Activated CD8-positive, alpha-beta memory T cell treated with anti-CD3 and anti-CD28 coated beads, Interleukin-2, amount 10 ng/mL, durations not matched to agents 7 days and 5 days (primary cell): ENCODE measurements at places on chromosomes 12 and 14.

DNA sequence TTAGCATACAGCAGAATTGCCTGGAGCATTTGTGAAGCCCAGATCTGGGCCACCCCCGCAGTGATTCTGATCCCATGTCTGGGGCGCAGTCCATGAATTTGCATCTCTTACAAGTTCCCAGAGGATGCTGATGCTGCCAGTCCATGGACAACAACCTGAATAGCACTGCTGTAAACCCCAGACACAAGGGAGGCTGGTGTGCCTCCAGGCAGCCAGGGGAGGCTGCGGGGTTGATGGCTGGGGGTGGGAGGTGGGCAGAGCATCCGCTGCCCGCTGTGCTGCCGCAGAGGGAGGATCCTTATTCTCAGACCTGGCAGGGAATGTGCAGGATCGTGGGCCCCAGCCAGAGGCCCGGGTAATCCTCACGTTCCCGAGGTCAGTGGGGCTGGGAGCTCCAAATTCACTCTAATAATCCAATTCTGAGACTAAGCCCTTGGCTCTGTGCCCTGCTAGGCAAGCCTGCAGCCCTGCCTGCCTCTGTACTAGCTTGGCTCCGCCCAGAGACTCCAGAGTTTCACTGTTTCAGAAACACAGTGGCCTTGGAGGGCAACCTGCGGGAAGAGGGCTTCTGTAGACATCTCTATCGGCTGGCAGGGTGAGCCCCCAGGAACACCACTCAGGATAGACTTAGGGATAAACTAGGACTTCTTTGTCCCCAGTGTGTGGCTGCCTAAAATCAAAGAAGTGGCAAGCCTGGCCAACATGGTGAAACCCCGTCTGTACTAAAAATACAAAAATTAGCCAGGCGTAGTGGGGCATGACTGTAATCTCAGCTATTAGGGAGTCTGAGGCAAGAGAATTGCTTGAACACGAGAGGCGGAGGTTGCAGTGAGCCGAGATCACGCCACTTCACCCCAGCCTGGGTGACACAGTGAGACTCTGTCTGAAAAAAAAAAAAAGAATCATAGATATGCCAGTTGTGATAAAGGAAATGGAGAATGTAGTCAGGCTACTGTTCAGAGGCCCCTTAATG, 17.8 kb upstream of the MLEC start:
- no peak for DNase-seq

DNA sequence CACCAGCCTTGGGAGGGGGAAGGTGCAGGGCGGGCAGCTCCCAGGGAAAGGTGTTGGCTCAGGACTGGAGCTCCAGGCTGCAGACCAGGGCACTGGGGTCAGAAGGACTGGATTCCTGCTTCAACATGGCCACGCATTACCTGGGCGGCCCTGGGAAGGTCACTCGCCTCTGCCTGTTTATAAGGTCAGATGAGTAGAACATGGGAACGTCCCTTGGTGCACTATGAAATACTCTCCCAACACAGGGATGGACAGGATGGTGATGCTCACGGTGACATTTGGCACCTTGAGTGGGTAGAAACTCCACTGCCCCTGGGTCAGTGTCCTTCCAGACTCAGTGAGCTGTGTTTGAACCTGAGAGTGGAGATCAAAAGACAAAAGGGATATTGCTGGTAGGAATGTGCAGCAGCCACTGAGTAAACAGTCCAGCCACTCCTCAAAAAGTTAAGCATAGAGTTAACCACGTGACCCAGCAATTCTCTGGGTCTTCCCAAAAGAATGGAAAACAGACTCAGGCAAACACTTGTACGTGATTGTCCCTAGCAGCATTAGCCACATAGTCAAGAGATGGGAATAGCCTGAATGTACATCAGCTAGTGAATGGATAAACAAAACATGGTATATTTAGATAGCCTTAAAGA, 9.1 kb upstream of the BDKRB2 start:
- DNase-seq = no peak

DNA sequence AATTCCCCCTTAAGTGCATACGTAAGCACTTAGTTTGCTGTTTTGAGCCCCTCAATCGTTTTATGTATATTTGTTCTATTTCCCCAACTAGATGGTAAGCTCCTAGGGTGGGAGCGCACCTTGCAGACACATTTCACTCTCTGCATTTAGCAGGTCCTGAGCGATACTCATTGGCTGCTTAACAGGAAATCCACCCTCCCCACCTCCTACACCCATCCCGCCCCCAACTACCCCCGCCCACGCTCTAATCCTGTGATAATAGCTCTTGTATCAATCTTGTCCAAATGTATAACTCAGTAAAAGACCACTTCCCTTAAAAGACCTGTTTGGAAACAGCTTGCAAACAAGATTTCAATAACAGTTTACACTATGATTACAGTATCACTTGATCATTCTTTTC, 8.1 kb downstream of the LPAR5 start:
- DNase-seq = peak; percentile 73

GRCh38 chr12:53696285-53696654, 20.4 kb upstream of the ATP5MC2 start:
- no peak for DNase-seq

DNA sequence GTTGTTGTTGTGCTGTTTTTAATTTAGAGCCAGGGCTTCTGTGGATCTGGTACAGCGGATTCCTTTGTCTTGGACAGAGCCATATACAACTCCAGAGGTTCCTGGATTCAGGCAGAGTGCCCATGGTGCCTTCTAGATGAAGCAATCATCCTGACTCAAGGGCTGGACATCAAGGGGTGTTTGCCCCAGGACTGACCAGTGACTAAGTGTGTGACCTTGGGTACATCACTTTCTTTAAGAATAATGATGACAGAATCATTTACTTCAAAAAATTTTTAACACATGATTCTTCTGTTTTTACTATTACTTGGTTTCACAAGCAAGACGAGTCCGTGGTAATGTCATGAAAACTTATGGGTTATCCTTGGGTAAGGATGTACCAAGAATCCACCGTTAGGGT, 397.3 kb downstream of the ZFP36L1 start:
- DNase-seq = no peak

- DNase-seq = peak; percentile 33
These were observed 318.2 kb downstream of the BCL11B start for GRCh38 chr14:98953551-98954348.

DNA sequence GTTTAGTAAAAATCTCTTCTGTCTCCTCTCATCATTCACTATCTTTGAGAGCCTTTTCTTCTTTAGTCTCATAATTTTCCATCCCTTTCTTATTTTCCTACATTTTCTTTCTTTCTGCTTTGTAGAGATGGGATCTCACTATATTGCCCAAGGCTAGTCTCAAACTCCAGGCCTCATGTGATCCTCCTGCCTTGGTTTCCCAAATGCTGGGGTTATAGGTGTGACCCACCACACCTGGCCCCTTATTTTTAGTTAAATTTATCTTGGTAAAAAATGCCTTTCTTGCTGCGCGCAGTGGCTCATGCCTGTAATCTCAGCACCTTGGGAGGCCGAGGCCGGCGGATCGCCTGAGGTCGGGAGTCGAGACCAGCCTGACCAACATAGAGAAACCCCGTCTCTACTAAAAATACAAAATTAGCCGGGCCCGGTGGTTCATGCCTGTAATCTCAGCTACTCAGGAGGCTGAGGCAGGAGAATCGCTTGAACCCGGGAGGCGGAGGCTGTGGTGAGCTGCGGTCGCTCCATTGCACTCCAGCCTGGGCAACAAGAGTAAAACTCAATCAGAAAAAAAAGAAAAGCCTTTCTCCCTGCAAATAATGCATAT, 996 bp downstream of the SLC2A3 start:
- DNase-seq = peak; percentile 55

DNA sequence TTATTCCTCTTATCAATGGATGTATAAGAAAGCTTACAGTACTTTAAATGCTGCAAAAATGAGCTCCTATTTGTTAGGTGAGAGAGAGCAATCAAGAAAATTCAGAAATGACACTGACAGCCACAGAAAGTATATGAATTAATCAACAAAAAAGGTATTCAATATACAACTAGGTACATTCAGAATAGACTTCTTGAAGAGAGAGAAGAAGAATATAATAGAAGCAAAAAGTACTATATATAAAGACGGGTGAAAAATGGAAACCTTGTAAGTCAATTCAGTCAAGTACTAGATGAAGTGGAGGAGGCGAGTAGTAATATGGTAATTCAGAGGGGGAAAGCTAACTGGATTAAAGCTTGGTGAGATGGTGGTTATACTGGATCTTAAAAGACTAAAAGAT, 74.3 kb downstream of the HEATR5A start:
- DNase-seq = no peak
